DMS 273 treated with DMSO at 0.1 percent for 48 hours (cell line): ENCODE measurements at places on chromosomes 4 and X.

DNA sequence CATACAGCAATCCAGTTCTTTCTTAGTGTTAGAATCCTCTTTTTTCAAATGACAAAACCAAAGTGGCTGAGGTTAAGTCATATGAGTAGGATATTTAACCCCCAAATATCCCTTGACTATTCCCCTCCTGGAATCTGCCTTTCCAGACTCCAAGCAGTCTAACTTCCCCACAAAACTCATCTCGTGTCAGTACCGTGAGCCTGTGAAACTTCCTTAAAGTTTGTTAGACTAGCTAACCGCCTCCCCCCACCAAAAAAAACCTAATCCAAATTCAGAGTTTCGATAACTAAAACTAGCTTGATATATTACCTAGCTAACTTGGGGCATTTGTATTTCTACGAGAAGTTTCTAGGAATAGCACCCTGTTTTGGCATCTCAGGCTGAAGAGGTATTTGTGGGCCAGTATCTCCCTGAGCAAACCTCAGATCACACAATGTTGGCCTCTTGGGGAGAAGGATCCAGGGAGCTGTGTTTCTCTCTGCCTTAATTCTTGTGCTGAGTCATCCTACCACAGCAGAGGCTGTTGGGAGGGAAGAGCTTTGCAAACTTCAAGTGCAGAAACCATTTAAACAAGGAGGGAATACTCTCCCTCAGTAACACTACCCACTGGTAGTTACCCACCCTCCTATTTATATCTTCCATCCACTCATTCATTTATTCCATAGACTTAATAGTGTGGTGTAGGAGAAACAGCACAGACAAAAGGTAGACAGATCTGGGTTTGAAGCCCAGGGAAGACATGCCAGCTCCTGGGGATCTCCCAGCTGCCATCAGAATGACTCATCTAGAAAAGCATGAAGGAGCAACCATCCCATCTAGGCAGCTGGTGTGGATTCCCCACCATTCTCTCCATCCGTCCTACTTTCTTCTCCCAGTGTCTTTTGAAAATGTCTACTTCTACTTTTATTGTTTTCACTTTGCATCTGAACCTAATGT lies 39.3 kb upstream of the TXK start:
- DNase-seq = peak; percentile 37

DNA sequence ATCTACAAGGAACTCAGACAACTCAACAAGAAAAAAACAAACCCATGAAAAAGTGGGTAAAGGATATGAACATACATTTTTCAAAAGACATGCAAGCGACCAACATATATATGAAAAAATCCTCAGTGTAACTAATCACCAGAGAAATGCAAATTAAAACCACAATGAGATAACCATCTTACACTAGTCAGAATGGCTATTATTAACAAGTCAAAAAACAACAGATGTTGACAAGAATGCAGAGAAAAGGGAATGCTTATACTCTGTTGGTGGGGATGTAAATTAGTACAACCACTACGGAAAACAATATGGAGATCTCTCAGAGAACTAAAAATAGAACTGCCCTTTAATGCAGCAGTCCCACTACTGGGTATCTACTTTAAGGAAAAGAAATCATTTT lies 12.1 kb downstream of the NIPAL1 start:
- no peak for DNase-seq

GRCh38 chr4:142331132-142331531 lies 515.0 kb downstream of the INPP4B start:
- no peak for DNase-seq

DNA sequence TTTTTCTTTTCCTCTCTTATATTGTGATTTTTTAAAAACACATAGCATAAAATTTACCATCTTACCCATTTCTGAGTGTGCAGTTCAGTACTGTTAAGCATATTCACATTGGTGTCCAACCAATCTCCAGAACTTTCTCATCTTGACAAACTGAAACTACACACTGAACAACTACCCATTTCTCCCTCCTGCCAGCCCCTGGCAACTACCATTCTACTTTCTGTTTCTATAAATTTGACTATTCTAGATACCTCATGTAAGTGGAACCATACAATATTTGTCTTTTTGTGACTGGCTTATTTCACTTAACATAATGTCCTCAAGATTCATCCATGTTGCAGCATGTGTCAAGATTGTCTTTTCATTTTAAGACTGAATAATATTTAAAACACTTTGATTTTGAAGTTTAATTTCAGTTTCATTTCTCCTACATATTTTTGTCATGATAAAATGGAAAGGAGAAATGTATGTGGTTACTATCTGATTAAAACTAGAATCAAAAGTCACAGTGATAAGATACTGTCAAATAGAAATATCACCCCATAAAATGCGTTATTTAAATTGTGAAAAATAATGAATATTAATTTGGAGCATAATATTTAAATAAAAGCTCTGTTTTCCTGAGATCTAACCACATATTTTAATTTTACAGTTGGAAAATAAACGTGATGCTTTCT lies 122.8 kb downstream of the DIPK2B start:
- no peak for DNase-seq

DNA sequence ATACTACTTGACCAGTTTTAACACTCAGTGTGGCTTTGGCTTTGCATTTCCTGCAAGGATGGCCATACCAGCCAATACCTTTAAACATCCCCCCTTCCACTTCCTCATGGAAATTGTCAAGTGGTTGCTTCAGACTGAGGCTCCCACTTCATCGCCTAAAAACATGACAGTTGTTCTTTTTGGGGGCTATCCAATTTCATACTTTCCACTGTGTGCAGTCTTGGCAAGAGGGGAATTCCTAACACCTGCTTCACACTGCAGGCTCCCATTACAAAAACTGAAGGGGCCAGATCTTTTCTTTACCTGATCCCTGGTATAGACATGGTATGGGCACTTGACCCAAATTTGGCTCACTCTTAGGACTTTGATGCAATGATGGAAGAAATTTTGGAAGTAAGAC lies 28.5 kb upstream of the TSR2 start:
- no peak for DNase-seq

DNA sequence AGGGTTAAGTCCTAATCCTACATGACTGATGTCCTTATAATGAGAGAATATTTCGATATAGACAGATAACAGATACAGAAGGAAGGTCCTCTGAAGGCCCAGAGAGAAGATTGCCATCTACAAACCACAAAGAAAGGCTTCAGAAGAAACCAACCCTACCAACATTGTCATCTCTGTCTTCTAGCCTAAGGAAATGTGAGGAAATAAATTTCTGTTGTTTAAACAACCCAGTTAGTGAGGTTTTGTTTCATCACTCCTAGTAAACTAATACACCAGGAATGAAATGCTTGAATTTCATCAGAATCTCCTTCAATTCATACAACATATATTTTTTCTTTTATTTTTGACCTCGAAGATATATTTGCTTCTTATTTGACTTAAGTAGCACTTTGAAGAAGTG lies 1527.8 kb downstream of the STIM2 start:
- DNase-seq = no peak

GRCh38 chrX:40688929-40689328 lies 41.6 kb upstream of the CXorf38 start:
- no peak for DNase-seq

DNA sequence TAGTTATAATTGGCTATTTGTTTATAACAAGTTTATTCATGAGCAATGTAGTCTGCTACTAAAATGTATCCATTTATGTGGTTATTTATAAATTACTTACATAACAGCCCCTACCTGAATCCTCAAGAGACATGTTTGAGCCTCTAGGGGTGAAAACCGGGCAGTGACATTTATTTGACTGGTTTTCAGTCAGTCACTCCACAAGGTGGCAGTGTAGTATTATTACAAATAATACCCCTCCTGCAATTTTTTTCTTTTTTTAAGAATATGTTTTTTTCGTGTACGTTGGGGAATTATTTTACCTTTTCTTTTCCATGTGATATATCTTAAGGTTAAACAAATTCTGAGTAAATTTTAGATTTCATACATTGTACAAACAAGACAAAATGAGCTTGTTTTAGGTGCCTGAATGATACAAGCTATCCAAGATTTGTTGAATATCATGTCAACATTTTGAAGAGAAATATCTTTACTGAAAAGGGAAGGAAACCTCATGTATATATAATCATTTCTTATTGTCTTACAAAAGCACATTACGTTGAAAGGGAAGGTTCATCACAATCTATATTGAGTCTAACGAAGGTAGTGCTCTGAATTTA lies 598.7 kb upstream of the TECRL start:
- DNase-seq = no peak

GRCh38 chr4:55838356-55838755 lies 15.1 kb upstream of the EXOC1 start:
- no peak for DNase-seq

DNA sequence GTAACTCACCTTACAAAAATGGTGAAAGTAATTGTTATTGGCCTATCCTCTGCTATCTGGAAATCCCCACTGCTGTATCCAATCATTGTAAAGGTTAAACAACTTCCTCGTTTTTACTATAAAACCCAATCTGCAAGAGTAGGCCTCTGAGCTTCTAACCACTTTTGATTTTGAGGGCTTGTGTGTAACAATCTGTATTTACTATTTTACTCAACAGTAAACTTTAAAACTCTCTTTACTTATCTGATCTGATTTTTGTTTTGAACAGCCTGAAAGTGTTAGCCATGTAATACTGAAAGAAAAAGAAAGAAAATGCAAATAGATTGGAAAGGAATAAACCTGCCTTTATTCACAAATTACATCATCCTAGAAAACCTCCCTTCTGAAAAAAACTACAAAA lies 63.1 kb downstream of the SLC10A7 start:
- no peak for DNase-seq

GRCh38 chrX:123745511-123745910 lies 12.7 kb upstream of the THOC2 start:
- no peak for DNase-seq

GRCh38 chr4:170227928-170228327 lies 138.2 kb upstream of the AADAT start:
- no peak for DNase-seq

DNA sequence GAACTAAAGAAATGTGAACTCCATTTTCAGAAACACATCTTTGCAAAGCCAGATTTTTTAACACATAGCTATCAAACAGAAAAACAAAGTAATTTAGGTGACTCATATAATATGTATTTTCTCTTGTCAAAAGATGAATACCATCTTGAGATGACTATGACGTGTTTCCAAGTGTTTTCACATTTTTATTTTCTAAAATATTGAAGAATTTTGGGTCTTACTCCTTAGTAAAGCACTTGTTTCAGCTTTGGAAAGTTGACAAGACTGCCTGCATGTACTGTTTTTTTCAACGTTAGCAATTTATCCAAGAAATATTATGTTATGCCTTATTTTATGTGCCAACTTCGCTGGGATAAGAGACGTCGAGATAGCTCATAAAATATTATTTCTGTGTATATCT lies 733.9 kb upstream of the EPHA5 start:
- DNase-seq = no peak

GRCh38 chr4:41189666-41190065 lies 24.7 kb downstream of the APBB2 start:
- DNase-seq = no peak

- DNase-seq = no peak
These were observed 25.6 kb upstream of the MBTPS2 start for GRCh38 chrX:21813612-21814368.

GRCh38 chr4:38076153-38076669 lies 116.0 kb downstream of the PTTG2 start:
- no peak for DNase-seq

DNA sequence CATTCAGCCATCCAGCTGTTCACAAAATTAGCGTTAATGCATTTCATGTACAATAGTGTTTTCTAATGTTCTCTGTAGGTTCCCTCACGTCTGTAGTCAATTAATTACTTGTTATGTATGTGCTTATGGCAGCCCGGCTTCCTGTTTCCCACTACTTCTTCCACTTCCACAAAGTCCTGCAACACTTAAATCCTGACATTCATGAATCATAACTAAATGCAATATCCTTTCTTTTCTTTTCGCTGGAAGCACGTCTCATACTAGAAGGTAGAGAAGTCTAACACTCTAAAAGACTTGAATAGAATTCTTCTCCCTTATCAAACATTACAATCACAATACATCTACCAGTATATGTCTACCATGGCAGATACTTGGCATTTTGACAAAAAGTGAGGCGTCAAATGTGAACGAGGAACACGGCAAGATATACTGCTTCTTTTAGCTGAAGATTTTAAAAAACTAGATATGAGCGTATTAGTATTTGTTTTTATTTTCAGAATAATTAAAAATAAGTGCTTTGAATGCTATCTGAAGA lies 239.0 kb upstream of the DIAPH2 start:
- DNase-seq = no peak

GRCh38 chrX:123871309-123871708 lies 11.5 kb downstream of the XIAP start:
- no peak for DNase-seq

DNA sequence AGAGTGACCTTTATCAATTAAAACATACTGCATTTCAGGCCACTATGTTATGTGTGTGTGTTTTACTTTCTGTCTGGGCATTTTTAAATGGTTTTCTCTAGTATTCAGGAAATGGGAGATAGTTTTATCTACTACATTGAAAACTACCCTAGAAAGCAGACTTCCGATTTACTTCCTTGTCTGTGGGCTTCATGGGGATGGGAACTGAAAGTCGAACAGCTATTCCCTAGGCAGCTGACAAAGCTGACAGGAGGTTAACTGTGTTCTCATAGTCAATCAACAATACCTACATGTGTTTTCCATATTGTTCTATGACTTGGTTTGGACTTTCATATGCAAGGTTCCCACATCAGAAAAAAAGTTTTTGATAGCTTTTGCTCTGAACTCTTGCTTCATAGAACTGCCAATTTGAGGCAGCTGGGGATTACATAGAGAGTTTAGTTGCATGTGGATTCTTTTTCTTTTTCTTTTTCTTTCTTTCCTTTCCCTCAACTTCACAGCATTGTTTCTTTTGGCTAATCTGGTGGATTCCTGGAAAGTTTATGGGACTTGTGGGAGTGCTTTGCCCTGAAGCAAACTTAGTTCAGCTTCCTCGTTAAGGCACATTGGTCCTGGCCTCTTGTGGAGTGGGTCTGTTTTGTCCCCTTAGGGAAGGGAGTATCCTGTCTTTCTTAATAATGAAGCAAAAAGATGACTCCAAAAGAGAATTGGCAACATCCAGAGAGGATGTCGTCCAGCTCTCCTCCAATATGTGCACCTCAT lies 327.1 kb upstream of the GIMD1 start:
- no peak for DNase-seq

- DNase-seq = no peak
These were observed 2.9 kb downstream of the UGDH start for GRCh38 chr4:39524161-39524957.

GRCh38 chrX:17405225-17405969 lies 30.4 kb downstream of the NHS start:
- DNase-seq = no peak

DNA sequence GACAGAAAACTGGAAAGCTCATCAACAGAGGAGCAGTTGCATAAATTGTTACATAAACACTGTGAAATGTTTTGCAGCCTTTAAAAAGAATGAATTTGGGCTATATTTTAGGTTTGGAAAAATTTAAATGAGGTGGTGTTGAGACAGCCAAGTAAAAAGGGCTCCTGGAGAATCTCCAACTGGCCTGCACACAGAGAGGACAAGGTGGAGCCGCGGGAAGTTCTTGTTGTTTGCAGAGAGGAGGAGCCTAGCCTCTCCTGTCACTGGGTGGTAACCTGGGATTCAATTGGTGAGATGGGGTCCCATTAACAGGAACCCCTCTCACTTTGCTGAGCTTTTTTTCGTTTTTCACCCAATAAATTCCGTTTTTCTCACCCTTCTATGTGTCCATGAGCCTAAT lies 13.4 kb downstream of the GIMD1 start:
- no peak for DNase-seq

GRCh38 chr4:171042989-171043524 lies 770.1 kb upstream of the GALNTL6 start:
- DNase-seq = no peak
